ENCODE measurements at places on chromosomes 1 and 21.

DNA sequence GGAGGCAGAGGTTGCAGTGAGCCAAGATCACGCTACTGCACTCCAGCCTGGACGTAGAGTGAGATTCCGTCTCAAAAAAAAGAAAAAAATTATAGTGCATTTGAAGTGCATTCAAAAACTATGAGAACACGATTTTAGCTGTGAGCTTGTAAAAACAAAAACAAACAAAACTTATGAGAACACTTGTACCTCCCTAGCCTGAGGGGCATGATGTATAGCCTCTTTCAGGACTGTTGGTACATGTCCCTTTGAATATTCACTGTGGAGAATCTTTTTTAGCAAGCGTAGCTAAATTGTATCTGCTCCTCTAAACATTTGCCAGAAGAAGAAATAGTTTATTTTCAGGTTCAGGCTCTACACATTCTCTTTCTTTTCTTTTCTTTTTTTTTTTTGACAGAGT is 9.5 kb upstream of the DEGS1 start:
- DNase-seq = no peak

- no peak for DNase-seq
Measured at GRCh38 chr1:231124746-231125145, 37.1 kb upstream of the TRIM67 start.

DNA sequence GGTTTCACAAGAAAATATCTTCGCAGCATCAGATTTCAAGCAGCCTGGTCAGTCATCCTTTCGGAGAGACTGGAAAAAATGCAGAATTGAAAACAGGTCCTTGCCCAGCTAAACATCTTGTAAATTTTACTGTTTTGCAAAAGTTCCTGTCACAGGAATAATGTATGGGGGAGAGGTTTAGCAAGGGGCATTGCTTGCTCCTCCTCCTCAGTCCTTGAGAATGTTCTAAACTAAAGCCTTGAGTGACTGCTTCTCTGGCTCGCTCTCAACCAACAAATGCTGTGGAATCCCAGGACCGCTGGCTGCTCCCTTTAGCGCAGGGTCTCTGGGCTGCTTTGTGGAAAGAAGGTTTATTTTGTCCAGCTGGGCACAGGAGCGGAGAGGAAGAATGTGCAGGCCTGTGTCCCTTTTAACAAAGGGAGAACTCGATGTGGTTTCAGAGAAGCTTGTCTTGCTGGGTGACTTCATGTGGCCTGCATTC is 33.6 kb upstream of the FHAD1 start:
- DNase-seq = no peak

DNA sequence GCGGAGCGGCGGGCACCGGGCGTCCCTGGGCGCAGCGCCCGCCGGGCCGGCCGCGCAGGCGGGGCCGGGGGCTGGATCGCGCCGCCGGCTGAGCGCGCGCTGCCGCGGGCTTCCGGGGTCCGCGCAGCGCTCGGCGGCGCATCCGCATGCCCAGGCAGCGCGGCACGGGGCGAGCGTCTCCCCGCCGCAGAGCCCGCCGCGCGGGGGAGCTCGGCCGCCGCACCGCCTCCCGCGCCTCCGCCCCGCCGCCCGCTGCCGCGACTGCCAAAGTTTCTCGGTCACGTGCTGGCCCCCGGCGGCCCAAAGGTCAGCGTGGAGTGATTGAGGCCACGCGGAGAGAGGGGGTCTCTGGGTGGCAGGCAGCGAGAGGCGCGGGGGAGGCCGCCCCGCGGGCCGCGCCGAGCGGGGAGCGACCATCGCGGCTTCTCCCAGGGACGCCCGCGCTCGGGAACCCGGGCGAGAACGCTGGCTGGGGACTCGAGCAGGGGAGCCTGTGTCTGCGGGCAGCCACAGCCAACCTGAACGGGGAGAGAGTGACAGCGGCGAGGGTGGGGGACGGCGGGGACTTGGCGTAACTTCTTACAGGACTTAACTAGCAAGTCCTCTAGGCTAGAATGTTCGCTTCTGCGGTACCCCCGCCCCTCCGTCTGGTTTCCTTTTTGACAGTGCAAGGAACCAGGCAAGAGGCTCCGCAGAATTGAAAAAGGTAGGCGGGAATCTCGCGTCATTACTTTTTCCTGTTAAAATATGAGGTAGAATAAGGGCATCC is at the start of gene ILDR2:
ILDR2 (minus strand) TSS at position 180 of the 769 bp plus-strand sequence. CDS start 272 bp downstream, outside the sequence.
- no peak for DNase-seq

GRCh38 chr1:151007853-151008243 is 401 bp upstream of the PRUNE1 start:
- no peak for DNase-seq

DNA sequence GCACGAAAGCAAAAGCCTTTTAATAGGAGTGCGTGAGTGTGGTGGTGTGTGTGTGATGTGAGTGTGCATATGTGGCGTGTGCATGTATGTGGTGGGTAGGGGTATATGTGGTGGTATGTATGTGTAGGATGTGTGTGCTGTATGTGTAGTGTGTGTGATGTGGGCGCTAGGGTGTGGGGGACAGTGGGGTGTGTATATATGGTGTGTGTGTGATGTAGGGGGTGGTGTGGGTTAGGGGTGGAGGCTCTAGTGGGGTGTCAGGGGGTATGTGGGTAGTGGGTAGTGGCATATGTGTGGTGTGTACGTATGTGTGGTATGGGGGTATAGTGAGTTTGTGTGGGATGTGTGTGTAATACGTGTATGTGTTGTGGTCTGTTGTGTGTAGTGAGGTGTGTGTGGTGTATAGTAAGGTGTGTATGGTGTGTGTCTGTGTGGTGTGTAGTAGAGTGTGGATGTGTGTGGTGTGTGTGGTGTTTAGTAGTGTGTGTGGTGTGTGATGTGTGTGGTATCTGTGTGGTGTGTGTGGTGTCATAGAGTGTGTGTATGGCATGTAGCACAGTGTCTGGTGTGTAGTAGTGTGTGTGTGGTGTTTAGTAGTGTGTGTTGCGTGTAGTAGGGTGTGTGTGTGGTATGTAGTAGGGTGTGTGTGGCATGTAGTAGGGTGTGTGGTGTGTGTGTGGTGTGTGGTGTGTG is 86.0 kb downstream of the SYT2 start:
- no peak for DNase-seq

GRCh38 chr1:9279172-9279840 is 13.4 kb upstream of the SPSB1 start:
- DNase-seq = no peak

DNA sequence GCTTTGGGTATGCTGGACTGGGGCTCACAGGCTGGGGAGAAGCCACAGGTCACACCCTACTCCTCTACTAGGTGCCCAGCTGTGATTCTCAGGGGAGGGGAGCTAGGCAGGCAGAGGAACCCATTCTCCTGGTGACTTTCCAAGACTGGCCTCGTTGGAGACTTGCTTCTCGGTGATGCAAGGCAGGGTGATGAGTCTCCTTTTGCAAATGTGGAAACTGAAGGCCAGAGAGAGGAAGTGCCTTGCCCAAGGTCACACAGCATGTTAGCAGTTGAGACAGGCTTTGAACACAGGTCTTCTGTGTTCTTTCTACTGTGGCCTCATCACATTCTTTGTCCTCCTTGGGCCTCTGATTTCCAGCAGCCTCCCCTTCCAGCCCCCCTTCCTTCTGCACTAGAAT is 20.5 kb upstream of the C1QA start:
- no peak for DNase-seq

DNA sequence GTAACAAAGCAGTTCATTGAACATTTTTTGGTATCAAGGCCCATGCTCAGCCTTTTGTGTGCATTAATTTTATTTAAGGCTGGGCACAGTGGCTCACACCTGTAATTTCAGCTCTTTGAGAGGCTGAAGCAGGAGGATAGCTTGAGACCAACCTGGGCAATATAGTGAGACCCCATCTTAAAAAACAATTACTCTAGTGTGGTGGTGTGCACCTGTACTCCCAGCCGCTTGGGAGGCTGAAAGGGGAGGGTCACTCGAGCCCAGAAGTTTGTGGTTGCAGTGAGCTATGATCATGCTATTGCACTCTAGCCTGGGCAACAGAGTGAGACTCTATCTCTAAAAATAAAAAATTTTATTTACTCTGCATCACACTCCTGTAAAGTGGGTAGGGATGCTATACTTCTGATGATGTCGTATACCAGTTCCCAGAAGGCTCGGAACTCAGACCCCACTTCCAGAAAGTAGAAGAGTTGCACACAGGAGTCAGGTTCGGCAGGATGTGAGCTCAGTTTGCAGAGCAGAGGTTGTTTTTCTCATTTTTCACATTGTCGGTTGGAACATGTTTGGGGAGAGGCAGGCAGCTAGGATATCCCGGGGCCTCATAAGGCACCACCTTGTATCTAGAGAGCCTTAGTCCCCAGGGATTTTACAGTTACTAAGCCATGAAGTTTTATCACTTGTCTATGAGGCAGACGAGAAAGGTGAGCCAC is 144.6 kb downstream of the GALNT2 start:
- no peak for DNase-seq

- no peak for DNase-seq
Measured at GRCh38 chr1:115239426-115239825, 98.6 kb downstream of the NGF start.

GRCh38 chr1:158251163-158251562 is 3.1 kb upstream of the CD1A start:
- no peak for DNase-seq

GRCh38 chr1:25649505-25650288 is 33.1 kb downstream of the MAN1C1 start:
- DNase-seq = no peak

DNA sequence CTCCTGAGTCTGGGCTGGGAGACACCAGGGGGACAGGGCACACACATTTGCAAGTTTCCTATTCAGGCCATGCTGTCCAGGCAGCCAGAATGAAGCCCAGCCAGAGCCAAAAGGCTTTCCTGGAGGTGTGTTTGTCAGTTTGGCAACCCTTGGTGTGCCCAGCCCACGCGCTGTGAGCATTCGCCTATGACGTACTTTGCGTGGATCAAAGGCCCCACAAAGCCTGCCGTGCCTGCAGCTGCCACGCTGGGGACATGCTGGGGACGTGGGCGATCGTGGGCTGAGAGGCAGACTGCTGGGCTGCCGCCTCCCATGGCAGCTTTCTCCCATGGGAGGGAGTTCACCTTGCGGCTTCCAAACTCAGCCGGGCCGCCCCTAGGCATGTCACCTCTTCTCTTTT is 57.5 kb downstream of the CD247 start:
- no peak for DNase-seq

DNA sequence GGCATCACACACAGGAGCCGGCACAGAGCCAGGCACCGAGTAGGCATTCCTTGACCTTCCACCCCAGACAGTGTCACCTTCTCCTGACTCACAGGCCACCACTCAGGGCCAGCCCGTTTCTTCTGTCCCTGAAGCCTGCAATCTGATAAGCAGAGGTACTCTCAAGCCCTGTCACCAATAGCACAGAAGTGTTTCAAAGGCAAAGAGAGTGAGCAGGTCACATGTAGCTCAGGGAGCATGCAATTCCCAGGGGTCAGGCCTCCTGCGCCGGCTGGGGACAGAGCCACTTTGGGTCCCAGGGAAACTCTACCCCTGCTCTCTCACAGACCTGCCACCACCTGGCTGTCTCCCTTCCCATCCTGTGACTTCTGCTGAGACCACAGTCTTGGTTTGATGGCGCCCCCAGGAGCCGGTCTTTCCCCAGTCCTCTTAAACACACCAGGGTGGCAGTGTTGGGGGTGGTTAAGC is 13.2 kb downstream of the CAPN9 start:
- no peak for DNase-seq

GRCh38 chr1:221217029-221217428 is 337.8 kb downstream of the HLX start:
- peak; percentile 49 for DNase-seq

DNA sequence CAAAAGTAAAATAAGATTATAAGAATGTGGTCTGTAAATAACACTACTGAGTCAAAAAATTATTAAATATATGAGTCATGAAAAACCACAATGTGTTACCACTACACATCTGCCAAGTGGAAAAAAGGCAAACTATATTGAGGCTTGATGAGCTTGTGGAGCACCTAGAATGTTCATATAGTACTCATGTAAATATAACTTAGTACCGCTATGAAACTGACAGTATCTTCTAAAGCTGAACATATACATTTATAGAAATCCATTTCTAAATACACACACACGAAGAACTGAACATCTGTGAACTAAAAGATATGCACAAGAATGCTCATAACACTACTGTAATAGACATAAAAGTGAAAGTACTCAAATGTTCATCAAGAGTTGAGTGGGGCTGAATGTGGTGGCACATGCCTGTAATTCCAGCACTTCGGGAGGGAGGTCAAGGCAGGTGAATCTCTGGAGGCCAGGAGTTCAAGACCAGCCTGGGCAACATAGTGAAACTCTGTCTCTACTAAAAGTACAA is 18.5 kb upstream of the GBP3 start:
- DNase-seq = no peak

- no peak for DNase-seq
Measured at GRCh38 chr1:99748419-99748818, 18.0 kb downstream of the FRRS1 start.

- peak; percentile 56 for DNase-seq
Measured at GRCh38 chr1:240190881-240191401, 99.3 kb downstream of the FMN2 start.

DNA sequence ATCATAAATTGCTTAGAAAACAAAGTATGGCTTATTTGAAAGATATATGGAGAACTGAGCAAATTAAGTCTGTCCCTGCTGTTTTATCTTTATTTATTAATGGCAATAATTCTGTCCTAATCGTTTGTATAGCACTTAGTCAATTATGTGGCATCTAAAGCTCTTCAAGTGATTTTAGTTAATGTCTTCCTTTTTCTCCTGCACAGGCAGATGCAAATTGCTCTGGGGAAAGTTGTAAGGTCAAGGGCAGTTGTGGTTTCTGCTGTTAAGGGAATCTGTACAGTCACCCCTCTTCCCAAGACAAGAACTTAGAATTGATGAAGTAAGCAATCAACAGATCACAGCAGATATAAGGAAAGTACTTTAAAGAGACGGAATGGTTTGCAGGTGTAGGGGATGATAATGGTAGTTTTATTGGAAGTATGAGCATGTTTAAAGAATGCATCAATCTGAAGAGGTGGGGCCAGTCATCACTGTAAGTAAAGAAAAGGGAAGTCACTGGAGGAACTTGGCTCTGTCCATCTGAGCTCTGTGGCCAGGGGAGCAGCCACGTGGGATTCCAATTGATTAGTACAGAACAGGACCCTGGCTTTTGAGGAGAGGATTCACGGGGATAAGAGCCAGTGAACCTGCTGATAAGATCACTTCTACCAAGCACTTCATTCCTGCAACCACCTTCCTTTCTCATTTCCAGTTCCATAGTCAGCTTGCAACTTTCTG is 116.0 kb upstream of the KCNJ6 start:
- no peak for DNase-seq

- DNase-seq = no peak
Measured at GRCh38 chr1:145885738-145886287, at the start of gene ANKRD35. Gene ANKRD35 (minus strand): TSS chr1:145885866. CDS start chr1:145885758, 108 bp downstream.

DNA sequence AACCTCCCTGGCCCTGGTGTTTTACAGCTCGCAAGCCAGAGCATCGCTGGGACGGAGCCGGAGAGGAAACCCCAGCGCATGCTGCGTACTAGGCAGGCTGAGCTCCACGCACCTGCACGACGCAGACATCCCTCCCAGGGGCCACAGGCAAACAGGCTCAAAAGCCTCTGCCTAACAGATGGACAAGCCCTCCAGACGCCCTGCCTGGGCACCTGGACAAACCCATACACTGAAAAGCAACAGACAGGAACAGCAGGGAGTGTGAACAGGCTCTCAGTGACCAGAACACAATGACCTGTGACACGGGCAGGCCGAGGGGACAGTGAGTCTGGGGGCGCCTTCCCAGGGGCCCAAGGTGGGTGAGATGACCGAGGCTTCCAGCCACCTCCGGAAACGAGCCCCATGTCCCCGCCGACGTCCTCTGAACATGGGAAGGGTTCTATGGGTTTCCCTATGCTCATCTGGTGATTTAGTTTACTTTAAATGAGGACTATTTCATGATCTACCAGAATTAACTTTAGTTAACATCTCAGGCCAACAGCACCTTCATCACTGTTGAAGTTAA is 40.3 kb downstream of the NPHP4 start:
- DNase-seq = no peak

GRCh38 chr1:207414606-207415108 is 39.5 kb upstream of the CR2 start:
- no peak for DNase-seq
